ENCODE measurements at places on chromosomes 1 and 21.

- DNase-seq, result no peak
These were observed 12.9 kb upstream of the KPNA6 start for GRCh38 chr1:32094746-32095521.

DNA sequence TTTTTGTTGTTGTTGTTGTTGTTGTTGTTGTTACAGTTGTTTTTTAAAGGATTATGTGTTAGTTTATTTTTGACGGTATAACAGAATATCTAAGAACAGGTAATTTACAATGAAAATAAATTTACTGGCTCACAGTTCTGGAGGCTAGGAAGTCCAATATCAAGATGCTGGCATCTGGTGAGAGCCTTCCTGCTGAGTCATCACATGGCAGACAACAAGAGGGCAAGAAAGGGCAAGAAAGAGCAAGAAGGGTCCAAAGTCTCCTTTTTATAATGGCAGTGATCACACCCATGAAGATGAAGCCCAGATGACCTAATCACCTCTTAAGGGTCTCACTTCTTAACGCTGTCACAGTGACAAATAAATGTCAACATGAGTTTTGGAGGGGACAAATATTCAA, 142.1 kb downstream of the NEGR1 start:
- DNase-seq, result no peak

GRCh38 chr1:169949139-169949538, 55.4 kb upstream of the SCYL3 start:
- DNase-seq, result no peak

DNA sequence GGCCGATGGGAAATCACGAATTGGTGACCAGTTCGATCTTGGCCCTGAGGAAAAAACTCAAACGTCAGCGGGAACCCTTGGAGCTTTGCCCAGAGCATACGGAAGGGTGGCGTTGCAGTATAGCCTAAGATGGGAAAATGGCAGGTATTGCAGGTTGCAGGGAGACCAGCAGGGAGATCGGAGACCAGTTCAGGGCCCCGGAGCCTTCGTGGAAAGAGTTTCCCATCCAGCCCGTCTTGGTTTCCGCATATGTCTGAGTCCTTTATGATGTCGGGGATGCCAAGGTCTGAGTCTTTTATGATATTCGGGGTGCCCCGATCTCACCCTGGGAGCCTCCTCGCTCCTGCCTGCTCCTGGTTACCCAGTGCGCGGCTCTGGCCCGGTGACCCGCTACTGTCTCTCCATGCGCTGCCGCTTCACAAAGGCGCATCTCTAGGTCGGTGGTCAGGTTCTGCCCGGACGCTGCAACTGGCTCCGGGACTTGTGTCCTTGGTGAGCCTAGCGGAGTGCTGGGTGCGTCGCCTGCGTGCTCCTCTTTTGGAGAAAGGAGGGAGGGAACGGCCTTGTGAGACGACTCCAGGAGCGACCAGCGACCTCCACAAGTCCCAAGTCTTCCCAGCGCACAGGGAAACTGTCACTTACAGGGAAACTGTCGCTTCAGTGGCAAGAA, 94.2 kb downstream of the PRKAB2 start:
- no peak for DNase-seq

DNA sequence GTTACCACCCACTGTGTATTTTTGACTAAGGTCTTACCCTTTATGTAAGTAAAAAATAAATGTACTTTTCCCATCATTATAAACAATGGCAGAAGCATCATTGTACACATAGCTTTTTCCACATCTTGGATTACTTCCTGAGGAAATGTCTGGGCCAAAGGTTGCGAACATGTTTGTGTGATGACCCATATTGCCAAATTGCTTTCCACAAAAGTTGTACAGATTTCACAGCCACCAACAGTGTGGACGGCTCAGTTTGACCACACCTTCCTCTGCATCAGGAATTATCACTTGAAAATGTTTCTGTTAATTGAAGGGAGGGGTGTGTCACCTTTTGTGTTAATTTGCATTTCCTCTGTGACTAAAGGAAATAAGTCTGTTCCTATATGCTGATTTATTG, 25.7 kb downstream of the AKNAD1 start:
- no peak for DNase-seq

- no peak for DNase-seq
These were observed 10.3 kb upstream of the LEFTY1 start for GRCh38 chr1:225899044-225899925.

DNA sequence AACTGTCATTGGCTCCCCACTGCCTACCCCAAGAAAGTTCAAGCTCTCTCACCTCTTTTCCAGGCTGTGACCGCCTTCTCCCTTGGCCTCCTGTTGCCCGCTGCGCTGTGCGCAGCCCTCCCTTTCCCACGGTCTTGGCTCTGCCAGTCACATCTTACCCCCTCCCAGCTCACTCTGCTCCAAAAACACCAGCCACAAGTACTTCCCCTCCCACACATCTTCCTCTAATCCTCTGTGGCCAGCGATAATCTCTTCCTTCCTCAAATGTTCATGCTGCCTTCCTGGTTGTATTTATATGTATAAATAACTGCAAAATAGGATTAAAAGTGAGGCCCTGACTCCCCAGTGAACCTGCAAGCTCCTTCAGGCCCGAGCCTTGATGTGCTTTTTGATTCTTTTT, 81.8 kb downstream of the AJAP1 start:
- no peak for DNase-seq

DNA sequence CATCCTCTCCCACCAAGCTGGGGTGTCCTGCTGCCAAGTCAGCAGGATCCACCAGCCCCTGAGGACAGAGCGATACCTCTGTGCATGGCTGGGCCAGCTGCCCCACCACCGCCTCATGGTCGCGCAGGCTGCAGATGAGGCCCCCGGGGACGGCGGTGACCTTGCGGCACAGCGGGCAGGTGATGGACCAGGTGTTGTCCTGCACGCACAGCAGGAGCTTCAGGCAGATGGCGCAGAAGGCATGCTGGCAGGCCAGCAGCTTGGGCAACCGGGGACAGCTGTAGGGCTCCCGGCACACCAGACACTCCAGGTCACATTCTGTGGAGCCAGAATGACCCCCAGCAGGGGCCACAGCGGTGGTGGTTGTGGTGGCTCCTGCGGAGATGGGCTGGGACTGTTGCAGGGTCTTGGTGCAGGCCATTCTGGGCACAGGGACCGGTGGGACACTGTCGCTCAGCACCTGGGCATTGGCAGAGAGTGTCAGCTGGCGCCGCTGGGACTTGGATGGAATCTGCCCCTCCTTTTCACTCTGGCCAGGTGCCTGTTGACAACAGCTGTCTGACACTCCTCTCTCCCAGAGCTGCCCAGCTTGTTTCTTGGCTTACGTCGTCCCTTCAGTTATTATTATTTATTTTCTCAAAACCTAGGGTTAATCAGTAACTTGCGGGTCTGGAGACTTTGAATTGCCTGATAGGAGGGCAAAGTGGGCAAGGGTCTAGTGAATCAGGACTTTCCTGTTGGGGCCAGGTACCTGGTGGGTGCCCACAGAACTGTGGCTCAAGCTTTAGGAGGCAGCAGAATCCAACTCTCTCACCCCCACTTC, at the start of gene RNF186:
RNF186 (minus strand) TSS at position 603 of the 823 bp plus-strand sequence; CDS start at position 421, 182 bp downstream.
- no peak for DNase-seq

GRCh38 chr1:28917757-28918118, 3.4 kb downstream of the EPB41 start:
- no peak for DNase-seq

DNA sequence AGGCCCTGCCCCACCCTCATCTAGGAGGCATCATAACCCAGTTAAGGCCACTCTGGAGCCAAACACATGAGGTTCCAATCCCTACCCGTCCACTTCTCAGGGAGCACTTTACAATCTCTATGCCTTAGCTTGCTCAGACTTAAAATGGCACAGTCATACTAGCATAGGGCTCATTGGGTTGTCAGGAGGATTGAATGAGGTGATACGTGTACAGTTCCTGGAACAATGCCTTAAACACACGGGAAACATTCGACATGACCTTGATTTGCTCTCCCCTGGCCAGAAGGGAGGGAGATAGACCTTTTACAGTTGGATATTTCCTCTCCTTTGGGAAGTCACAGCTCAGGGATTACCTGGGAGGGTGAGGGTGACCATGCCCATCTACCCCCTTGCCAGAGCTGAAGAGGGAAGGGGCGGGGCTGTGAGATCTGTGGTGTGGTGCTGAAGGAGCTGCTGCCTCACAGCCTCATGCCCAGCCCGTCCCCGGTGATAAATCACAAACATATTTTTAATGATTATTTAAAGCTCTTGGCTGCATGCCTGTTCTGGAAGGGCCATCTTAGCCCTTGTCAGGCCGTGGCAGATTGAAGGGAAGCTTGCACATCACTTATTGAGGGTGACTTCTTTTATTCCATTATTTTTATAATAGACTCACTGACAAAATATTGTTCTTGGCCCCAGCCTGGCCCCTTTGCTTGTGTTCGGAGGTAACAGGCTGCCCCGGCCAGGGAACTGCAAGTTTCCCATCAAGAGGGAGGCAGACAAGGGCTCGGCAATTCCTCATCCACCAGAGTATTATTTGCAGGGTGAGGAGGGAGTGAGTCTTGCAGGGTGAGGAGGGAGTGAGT, 83.4 kb downstream of the FOXD2 start:
- DNase-seq, result no peak

- DNase-seq, result no peak
These were observed 17.4 kb upstream of the CCN1 start for GRCh38 chr1:85563139-85563538.

- DNase-seq, result no peak
These were observed 2.7 kb downstream of the AKR7A2 start for GRCh38 chr1:19309123-19309813.

GRCh38 chr1:5221451-5221850, 567.0 kb downstream of the AJAP1 start:
- DNase-seq, result no peak

DNA sequence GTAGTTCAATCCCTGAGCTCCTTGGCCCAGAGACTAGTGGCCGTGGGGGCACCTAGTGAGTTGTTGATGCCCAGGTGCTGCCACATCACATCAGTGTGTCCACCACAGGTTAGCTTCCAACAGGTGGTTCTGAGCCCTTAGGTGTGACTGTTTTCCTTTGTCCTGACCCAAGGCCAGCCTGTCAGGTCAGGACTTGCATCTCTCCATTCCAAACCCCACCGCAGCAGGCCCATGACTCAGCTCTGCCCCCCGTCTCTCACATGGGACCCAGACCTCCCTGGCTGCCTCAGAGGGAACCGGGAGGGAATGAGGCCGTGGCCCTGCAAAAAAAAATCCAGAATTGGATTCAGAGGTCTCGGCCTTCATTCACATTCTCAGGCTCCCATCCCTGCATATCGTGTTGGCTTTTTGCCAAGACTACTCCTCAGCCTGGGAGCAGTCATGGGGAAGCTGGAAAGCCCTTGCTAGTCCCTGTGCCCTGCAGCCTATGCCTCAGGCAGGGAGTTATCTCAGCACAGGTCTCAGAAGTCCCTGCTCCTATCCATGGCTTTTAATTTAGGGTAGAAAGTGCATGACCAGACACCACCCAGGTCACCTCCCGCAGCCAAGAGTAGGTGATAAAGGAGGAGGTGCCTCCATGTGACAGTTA, 7.2 kb downstream of the INAVA start:
- no peak for DNase-seq

- DNase-seq, result no peak
These were observed 2.3 kb upstream of the SLC2A5 start for GRCh38 chr1:9071554-9072235.

GRCh38 chr1:66758241-66758755, 6.0 kb downstream of the DYNLT5 start:
- DNase-seq, result no peak

DNA sequence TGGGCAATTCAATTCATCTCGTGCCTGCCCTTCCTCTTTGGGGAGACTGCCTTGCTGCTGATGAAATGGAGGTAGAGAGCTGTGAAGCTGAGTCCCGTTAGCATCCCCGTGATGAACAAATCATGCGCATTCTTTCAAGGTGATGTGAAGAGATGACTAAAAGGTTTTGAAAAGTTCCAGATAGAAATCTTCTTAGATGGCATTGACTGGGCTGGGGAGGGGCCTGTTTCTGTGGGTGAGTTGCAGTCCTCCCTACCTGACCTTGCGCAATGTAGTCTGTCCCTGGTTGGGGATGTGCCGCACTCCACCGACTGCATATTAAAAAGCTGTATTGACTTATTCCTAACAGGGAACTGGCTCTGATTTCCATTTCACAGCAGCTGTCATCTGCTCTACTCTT, 49.6 kb downstream of the ST6GALNAC3 start:
- no peak for DNase-seq

- DNase-seq, result no peak
These were observed 8.7 kb upstream of the COX20 start for GRCh38 chr1:244826712-244827111.

GRCh38 chr21:44714905-44715304, 3.5 kb upstream of the TSPEAR start:
- no peak for DNase-seq

- DNase-seq, result no peak
These were observed 1.5 kb upstream of the MAGI3 start for GRCh38 chr1:113388621-113389358.

DNA sequence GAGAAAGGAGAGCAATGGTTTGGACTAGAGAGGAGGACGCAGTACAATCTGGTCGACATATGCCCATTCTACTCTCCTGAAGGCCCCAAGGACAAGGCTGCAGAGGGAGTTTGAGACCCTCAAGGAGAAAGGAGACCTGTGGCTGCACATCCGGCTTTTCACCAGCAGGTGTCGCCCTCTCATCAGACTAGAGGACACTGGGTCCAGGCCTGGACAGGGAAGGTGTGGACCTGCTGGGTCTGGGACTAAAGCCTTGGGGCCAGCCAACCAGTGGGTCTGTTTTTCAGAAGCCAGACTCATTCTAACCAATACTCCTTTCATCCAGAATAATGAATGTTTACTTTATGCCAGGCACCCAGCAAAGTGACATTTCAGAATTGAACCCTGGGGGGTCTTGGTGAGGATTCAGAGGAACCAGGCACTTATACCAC, 5.0 kb downstream of the SRARP start:
- DNase-seq, result peak; percentile 79

DNA sequence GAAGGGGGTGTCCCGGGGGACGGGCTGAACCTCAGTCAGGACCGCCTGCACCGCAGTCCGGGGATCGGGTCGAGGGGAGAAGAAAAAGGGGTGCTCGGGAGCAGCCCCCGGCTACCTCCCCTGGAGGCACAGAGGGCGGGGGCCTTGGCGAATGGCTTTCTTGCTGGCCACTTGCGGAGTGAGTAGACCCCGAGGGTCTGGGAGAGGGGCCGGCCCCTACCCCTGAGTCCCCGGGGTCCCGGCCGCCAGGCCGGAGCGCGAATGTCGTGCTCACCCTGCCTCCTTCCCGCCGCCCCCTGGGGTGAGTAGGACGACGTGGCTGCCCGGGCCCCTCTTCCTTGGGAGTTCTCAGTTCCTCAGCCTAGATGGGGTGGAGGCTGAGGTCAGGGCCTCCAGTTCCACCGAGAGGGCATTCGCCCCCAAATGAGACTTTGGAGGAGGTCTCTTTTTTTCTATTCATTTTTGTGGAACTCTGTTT, 113.0 kb downstream of the OSBPL9 start:
- DNase-seq, result no peak

DNA sequence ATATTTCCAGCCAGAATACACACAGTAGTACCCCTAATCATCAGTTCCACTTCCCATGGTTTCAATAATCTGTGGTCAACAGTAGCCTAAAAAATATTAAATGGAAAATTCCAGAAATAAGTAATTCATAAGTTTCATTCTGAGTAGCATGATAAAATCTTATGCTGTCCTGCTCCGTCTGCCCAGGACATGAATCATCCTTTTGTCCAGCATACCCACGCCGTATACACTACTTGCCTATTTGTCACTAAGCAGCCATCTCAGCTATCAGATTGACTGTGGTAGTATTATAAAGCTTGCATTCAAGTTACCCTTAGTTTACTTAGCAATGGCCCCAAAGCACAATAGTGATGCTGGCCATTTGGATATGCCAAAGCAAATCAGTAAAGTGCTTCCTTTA, 118.7 kb downstream of the SLC5A9 start:
- DNase-seq, result no peak
